ENCODE measurements at places on chromosomes 1 and 21.

DNA sequence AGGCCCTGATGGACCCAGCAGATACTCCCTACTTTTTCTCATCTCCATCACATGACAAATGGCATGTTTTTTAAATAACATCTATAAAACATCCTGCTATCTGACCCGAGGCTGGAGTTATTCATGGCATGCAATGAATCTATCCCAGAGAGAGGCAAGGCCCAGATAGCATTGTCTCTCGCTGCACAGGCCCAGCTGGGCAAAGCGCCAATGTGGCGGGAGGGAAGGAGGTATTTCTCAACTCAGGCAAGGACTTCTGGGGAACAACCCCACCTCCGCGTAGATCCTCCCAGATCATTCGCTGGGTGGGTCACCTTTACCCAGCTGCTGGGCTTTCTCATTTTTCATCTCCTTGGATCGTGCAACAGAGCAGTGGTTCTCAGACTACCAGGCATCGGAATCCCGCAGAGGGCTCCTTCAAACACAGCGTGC is 59.8 kb downstream of the ERG start:
- no peak for DNase-seq

DNA sequence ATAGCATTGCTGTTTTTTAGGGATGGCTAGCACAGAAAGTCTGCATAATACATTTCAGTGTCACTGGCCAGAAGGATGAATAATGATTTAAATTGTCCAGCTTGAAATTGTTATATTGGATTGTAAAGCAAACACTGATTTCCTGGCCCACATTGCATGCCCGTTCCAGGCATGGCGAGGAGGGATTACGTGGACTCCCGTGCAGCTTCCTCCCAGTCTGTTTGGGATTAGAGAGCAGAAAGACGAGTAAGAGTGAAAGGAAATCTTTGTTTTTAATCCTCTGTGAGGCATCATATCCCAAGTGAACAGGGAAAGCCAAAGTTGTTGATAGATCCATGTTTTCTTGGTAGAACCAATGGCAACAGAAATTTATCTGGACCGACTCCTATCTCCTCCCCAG is 8.4 kb downstream of the TRIM58 start:
- DNase-seq, result no peak

DNA sequence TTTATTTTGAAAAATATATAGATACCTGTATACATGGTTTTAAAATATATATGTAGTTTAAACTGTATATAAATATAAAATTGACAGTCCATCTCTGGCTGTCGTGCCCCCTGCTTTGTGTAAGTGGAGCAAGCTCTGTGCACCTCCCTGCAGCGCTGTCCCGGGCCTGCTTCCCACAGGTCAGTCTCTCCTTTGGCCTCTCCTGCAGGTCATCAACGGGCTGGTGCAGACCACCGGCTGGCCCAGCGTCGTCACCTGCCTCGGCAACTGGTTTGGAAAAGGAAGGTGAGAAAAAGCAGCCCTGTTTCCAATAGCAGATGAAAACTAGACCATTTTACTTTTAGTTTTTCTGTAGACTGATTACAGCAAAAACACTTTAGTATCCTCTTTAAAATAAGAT is 28.5 kb downstream of the SLC37A1 start:
- DNase-seq, result no peak

- no peak for DNase-seq
Measured at GRCh38 chr1:80656014-80656636, 1144.6 kb upstream of the ADGRL2 start.

DNA sequence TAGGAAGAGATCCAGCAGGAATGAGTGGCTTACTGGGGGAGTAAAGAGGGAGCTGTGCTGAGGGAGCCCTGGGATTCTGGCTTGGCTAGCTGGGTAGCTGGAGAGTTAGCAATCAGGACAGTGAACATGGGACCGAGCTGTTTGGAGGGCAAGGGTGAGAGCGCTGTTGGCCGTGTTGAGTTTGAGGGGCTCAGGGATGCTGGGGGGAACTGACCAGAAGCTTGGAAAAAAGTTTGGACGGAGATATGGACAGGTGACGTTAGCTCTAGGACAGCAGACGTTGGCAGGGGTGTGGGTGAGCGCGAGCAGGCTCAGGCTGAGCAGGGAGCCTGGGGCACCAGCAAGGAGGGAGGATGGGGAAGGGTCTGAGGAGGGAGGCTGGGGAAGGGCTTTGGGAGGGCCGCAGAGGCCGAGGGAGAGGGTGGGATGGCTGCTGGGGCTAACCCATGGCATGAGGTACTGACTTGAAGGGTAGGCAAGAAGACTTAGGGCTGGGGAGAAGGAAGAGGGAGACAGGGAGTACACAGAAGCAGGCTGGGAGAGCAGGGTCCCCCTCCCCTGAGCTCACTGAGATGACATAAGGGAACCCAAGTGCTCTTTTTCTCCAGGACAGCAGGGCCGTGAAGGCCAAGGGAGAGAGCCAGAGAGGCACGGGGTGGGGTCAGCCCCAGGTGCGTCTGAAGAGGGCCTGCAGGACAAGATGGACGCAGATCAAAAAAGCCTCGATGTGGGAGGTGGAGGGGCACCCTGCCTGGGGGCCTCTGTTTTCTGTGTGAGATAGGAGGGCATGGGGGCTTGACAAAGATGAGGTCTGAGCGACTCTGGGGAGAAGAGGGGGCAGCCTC is 8.2 kb downstream of the SH2D2A start:
- DNase-seq, result no peak

DNA sequence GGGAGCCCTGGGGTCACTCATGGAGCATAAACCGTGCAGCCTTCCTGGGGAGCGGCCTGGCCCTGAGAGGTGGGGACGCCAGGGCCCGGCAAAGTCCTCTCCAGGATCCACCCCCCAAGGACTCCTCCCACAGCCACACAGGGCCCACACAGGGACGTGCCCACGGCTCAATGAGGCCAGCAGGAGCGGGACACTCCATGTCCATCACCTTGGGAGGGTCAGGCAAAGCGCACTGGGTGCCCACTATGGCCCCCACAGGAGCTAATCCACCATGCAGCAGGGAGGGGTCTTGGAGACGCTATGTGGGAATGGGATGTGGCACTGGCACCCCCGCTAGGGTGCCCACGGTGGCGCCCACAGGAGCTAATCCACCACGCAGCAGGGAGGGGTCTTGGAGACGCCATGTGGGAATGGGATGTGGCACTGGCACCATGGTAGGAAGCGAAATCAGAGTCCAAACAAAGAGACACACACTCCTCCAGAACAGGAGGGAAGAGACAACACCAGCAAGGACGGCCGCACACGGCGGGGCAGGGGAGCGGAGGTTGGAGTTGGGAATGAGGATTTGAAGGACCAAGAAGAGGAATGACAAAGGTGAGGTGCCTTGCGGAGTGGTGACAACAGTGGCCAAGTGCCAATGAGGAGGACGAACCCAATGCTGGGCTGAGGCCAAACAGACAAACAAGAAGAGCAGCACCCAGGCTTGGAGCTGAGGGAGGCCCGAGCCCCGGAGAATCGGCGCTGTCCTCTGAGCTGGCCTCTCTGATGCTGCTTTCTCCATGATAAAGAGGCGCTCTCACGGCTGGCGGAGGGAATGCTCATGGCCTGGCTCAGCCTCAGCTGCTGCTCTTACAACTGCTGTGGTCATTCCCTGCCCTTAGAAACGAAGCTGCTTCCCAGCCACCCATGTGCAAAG is 18.1 kb upstream of the SLC19A1 start:
- no peak for DNase-seq

GRCh38 chr1:69534829-69535228 is 32.9 kb upstream of the LRRC7 start:
- DNase-seq, result no peak

GRCh38 chr1:25907601-25908000 is 1.4 kb upstream of the STMN1 start:
- no peak for DNase-seq

DNA sequence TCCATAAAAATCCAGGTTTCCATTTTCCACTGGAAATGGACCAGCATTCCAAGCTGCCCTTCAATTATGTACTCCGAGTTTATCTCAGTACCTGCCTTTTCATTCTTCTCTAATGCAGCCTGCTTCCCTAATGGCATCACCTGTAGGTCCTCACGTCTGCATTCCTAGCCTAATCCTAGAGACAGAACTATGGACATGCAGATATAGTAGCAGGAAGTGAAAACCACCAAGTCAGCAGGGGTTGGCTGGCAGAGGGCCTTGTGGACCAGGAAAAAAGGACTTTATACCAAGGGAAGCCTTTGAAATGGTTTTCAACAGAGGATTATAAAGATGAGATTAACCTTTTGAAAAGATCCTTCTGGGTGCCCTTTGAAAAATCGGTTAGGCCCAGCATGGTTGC is 135.7 kb upstream of the L1TD1 start:
- no peak for DNase-seq

GRCh38 chr1:205537386-205538018 is 33.0 kb downstream of the CDK18 start:
- no peak for DNase-seq

DNA sequence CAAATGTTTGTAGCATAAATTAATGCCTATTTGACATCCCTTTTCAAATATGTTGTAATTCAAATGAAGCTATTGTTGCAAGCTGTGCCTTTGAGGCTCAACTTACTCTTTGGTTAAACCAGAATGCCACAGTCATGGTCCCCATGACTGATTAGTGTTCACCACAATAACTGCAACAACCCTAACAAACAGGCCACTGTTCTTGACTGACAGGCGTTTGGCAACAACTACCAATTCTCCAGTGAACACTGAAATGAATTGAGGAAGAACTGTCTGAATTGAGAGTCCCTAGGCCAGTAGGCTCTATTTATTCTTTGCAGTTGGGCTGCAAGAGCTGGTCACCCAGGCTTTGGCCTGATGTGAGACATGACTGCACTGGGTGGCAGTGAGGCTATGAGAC is 6.6 kb upstream of the TMEM167B start:
- DNase-seq, result no peak

DNA sequence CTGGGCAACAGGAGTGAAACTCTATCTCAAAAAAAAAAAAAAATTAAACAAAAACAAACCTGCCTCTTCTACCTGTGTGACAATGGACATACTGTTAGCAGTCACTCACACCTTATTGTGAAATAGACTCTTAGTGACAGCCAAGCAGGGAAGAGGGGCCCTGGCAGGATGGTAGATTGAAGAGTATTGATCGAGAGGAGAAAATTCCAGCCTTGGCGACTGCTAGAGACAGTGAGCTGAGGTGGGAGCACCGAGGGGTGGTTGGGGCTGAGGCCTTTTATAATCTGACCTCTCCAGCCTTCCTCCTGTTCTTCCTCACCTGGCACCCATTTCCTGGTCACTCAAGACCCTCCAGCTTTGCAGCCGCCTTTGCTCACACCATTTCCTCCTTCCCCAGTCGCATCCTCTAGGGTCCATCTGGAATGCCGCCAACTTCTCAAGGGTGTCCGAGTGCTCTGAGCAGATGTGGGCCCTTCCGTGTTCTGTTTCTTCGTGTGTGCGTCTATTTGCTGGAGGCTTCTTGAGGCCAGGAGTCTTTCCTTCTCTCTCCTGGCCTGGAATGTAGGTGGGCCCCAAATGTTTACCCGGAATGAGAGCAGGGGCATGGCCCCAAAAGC is 196.9 kb upstream of the TMEM51 start:
- DNase-seq, result no peak

GRCh38 chr1:117857418-117857817 is 72.0 kb downstream of the GDAP2 start:
- no peak for DNase-seq

GRCh38 chr1:32056598-32056997 is 16.1 kb upstream of the TMEM39B start:
- no peak for DNase-seq

GRCh38 chr1:82240571-82240970 is 439.8 kb downstream of the ADGRL2 start:
- no peak for DNase-seq

- no peak for DNase-seq
Measured at GRCh38 chr1:115280064-115280463, 58.0 kb downstream of the NGF start.

DNA sequence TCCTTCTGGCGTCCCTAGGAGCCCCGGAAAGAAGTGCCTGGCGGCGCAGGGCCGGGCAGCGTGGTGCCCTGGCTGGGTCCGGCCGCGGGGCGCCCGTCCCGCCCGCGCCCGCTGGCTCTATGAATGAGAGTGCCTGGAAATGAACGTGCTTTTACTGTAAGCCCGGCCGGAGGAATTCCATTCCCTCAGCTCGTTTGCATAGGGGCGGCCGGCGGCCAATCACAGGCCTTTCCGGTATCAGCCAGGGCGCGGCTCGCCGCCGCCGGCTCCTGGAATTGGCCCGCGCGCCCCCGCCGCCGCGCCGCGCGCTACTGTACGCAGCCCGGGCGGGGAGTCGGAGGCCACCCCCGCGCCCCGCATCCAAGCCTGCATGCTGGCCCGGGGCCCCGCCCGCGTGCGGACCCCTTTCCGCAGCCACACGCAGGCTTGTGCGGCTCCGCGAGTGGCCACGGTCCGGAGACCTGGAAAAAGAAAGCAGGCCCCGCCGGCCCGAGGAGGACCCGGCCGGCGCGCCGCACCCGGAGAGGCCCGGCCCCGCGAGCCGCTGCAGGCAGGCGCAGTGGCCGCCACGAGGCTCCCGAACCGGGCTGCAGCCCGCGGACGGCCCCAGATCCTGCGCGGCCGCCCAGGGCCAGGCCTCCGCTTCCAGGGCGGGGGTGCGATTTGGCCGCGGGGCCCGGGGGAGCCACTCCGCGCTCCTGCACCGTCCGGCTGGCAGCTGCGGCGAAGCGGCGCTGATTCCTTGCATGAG is 160.4 kb downstream of the RUNX1 start:
- DNase-seq, result peak; percentile 82

DNA sequence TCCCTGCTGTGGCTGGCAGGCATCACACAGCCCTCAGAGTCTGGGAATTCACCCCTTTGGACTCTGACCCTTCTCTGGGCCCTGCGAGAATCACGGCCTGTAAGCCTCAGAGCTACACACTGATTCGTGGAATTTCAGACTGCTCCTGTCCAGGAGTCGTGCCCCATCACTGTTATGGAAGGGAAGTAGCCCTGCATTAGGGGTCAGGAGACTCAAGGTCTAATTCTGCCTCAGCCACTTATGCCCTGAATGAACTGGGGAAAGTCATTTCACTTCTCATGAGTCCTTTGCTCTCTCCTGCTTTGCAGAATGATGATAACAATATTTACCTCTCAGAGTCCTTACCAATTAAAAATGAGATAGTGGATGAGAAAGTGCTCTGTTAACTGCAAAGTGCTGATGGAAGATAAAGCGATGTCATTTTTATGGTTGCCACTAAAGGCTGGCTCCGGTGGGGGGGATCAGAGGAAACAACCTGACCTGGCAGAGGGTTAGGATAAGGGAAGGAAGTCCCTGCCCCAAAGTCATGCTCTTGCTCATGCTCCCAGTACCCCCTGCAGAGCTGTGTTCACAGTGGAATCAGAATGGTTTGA is 148.6 kb upstream of the CD34 start:
- DNase-seq, result no peak

GRCh38 chr1:66217561-66217960 is 316.4 kb upstream of the SGIP1 start:
- no peak for DNase-seq

GRCh38 chr1:205356440-205357139 is at the start of gene KLHDC8A:
KLHDC8A (minus strand) TSS chr1:205356922; CDS start chr1:205343604, 13,318 bp downstream.
- DNase-seq, result no peak
